ENCODE measurements at places on chromosomes 7 and 10. TPM values are rescaled to one million over a fixed set of nuclear protein-coding genes. Genes with fewer than 3 reads are reported as not detected.

Gene ADAMTS14
- not detected for total RNA-seq

Gene NPY4R2
- not detected for total RNA-seq

Gene PRLHR
- not detected for total RNA-seq

Gene ADRB1
- 0.34 TPM for total RNA-seq

Gene EVX1
- total RNA-seq = not detected

Gene C10orf53
- total RNA-seq = not detected
